GM23248 (cell line): ENCODE measurements at places on chromosomes 2 and 18. TPM values are rescaled to one million over a fixed set of nuclear protein-coding genes. Genes with fewer than 3 reads are reported as not detected.

Gene ANKRD29
- 8.0 and 8.9 TPM in 2 replicates for polyA plus RNA-seq

Gene LYPD6
- polyA plus RNA-seq: 2.3 and 2.6 TPM in 2 replicates

Gene OTOS
- polyA plus RNA-seq: not detected in 2 replicates

- no peak for DNase-seq
These were observed 15.4 kb upstream of the ATP6V1B1 start for GRCh38 chr2:70920367-70920715.

DNA sequence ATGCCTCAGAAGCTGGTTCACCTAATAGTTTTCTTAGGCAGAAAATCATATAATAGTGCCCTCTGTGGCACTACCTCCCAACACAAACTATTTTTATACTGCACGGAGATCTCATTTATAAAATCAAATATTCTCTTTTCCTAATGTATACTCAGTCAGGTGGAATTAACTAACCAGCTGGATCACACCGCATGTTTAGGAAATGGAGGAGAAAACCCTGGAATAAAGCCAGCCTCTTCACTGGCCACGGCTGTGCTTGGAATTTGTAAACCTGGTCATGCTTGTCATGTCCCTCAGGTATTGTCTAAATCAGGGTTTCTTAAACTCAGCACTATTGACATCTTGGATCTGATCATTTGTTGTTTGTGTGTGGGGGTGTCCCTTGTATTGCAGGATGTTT is 85.6 kb downstream of the DOCK10 start:
- DNase-seq: no peak

DNA sequence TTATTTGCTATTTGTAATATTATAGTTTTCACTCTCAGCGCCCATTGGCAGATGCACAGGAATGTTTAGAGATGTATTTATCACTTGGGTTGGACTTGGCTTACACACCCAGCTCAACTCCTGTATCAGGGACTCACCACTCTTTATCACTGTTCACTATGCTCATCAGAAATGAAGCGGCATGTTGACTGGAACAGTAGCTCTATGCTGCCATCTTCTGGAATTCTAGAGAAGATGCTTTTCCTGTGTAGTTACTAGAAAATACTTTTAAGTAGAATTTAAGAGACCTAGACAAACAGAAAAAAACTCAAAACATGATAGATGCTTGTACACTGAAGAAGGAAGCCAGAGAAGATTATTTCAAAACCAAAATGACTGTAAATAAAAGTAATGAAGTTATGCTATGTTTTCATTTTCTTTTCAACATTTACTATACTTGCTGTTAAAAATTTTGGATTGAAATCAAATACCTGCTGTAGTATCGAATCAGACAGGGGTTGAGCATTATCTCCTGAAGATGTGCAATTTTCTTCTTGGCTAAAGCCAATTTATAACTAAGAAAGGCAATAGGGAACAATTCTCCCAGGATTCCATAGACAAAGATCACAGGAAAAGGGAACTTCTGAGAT is 47.4 kb upstream of the NXPH2 start:
- peak; percentile 67 for DNase-seq

DNA sequence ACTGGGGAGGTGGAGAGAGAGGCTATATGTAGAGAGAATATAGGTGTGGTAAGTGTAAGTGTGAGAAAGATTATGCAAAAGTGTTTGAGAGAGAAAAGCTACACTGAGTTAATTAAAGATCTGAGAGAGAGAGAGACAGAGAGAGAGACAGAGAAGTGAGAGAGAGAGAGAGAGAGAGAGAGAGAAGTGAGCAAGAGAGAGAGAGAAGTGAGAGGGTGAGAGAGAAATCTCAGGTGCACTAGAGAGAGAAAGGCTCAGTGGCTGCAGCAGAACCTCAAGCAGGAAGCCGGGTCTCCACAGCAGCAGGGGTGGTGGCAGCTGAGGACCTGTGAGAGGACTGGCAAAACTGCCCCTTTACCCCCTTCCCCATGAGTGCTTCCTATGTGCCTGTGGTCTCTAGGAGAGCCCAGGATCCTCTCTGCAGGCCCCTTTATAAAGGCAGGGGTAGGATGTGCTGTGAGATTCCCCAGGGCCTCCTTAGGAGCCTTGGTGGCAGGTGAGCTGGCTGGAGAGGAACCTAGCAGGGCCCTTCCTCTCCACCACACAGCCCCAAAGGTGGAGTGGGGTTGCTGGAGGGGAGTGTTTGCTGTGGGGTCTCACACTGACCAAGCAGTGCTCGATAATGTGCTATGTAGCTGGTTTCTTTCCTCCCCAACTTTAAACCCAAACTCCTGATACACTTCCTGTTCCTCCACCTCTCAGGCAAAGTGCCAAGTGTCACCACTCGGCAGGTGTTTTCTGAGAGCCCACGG is 52.6 kb downstream of the SLC4A5 start:
- DNase-seq: no peak

DNA sequence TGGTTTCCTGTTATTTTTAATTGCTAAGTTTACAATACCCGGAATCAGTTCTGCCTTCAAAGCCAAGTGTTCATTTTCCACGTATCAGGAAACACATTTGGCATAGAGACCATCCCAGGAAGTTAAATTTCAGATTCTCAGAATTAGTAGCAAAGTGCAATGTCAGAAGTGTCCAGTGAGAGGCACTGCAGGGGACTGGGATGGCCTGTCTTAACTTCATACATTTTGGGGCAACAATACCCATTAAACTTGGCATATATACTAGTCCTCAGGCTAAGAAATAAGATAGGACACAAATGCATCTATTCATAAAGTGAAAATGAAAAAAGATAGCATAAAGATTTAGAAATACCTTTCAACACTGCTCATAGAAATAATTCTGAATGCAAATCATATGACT is 1.5 kb upstream of the IL1RL2 start:
- DNase-seq: peak; percentile 57

DNA sequence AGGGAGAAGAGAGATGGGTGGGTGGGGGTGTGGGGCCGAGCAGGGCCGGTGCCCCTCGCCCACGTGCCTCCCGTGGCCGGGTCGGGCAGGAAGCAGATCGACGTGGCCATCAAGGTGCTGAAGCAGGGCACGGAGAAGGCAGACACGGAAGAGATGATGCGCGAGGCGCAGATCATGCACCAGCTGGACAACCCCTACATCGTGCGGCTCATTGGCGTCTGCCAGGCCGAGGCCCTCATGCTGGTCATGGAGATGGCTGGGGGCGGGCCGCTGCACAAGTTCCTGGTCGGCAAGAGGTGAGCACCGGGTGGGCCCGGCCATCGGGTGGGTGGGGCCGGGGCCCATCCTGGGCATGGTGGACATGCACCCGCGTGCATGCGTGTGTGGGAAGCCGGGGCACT is 21.8 kb downstream of the ZAP70 start:
- no peak for DNase-seq

- no peak for DNase-seq
These were observed 254.1 kb downstream of the PRKCE start for GRCh38 chr2:45905632-45905958.

DNA sequence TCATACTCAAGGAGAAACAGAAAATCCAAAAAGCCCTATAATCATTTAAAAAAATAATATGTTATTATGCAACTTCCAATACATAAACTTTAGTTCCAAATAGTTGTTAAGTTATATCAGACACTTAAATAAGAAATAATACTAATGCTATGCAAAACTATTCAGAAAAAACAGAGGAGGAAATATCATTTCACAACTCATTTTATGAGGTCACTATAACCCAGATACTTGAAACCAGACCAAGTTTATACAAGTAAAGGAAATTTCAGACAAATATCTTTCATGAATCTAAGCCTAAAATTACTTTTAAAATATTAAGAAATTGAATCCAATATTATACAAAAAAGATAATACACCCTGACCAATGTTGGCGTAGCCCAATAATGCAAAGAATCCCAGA is 260.8 kb downstream of the CD226 start:
- DNase-seq: peak; percentile 62
